ENCODE measurements at places on chromosomes 7 and 10. TPM values are rescaled to one million over a fixed set of nuclear protein-coding genes. Genes with fewer than 3 reads are reported as not detected.
A peak's percentile ranks its signal among the peaks of the same experiment; 100 is the strongest.

The EVX1 gene
- 7.1 TPM for total RNA-seq

GRCh38 chr10:14294347-14295059 lies 36.2 kb downstream of the FRMD4A start:
- peaks cover 16% of the 10 kb centered on the region for H3K4me1 ChIP-seq
- no peak for DNase-seq
- no peak overlapping the region for H3K4me3 ChIP-seq
- H3K27me3 ChIP-seq = no peaks in the 10 kb centered on the region

The KCND2 gene
- 1.2 TPM for total RNA-seq

DNA sequence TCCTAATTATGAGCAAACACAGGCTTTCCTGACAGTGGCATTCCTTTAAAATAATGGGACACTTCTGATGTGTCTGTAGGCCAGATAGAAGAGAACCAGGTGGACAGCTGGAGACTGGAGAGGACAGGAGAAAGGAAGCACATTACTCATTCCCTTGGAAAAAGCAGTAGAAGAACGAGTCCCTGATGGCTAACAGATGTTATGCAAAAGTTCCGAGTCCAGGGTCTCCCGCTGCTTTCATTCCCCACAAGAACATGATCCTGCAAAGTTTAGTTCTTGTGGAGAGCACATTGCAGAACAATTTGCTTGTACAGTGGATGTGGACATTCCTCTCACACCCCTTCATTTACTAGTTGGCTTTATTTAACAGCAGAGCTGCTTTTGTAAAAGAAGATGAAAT lies 137.6 kb downstream of the GPAM start:
- H3K27ac ChIP-seq = no peak overlapping the region
- H3K27me3 ChIP-seq = peaks cover 2% of the 10 kb centered on the region
- no peak overlapping the region for H3K4me3 ChIP-seq
- H3K4me1 ChIP-seq = no peaks in the 10 kb centered on the region

DNA sequence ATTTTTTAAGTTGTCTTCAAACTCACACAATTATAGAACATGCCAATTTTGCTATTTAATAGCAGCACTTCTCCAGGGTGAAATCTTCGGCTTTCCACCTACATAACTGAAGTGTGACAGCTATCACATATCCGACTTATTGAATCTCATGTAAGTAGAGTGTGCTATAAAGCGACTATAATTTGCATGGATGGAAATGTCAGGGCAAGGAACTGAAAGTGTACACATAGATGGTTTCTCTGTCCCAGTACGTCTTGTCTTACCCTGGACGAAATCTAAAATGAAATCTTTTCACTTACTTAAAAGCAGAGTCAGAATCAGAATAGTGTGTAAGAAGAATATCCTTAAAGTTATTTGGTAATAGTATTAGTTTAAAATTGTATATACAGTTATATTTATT lies 132.3 kb downstream of the THSD7A start:
- no peaks in the 10 kb centered on the region for H3K27me3 ChIP-seq
- H3K27ac ChIP-seq = no peak overlapping the region
- H3K36me3 ChIP-seq = no peaks in the 10 kb centered on the region
- no peak overlapping the region for H3K4me3 ChIP-seq

The CCDC186 gene
- total RNA-seq = 15.7 TPM

GRCh38 chr10:44385696-44386441 lies 972 bp upstream of the CXCL12 start:
- H3K36me3 ChIP-seq = no peaks in the 10 kb centered on the region
- peak overlapping the region; percentile 82 for H3K4me3 ChIP-seq
- peaks cover 12% of the 10 kb centered on the region for H3K27me3 ChIP-seq
- DNase-seq = no peak

- DNase-seq = no peak
- H3K27me3 ChIP-seq = peaks cover 13% of the 10 kb centered on the region
- peaks cover 4% of the 10 kb centered on the region for H3K36me3 ChIP-seq
- H3K27ac ChIP-seq = no peak overlapping the region
- H3K4me3 ChIP-seq = no peak overlapping the region
These were observed 38.2 kb downstream of the HK1 start for GRCh38 chr10:69316313-69317059.

The GPR15LG gene
- not detected for total RNA-seq

DNA sequence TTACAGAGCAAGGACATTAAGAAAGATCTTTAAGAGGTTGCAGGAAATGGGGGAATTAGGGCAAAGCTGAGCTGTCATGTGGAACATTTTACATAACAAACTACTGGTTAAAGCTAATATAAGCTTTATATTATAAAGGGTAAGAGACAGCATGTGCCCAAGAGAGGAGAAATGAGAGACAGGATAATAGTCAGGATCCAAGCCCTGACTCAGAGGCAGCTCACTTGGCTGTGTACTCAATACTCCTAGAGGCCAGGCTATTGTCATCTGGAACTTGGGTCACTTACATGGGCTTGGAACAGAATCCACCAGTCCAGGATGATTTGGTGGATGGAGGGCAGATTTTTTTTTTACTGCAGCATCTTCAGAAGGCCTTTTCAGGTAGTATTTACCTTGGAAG lies 418.6 kb upstream of the ZMIZ1 start:
- H3K27ac ChIP-seq = no peak overlapping the region
- H3K4me1 ChIP-seq = no peaks in the 10 kb centered on the region
- no peak for DNase-seq
- peaks cover 4% of the 10 kb centered on the region for H3K36me3 ChIP-seq
